ENCODE measurements at places on chromosomes 16 and 17. TPM values are rescaled to one million over a fixed set of nuclear protein-coding genes. Genes with fewer than 3 reads are reported as not detected.
A peak's percentile ranks its signal among the peaks of the same experiment; 100 is the strongest.

DNA sequence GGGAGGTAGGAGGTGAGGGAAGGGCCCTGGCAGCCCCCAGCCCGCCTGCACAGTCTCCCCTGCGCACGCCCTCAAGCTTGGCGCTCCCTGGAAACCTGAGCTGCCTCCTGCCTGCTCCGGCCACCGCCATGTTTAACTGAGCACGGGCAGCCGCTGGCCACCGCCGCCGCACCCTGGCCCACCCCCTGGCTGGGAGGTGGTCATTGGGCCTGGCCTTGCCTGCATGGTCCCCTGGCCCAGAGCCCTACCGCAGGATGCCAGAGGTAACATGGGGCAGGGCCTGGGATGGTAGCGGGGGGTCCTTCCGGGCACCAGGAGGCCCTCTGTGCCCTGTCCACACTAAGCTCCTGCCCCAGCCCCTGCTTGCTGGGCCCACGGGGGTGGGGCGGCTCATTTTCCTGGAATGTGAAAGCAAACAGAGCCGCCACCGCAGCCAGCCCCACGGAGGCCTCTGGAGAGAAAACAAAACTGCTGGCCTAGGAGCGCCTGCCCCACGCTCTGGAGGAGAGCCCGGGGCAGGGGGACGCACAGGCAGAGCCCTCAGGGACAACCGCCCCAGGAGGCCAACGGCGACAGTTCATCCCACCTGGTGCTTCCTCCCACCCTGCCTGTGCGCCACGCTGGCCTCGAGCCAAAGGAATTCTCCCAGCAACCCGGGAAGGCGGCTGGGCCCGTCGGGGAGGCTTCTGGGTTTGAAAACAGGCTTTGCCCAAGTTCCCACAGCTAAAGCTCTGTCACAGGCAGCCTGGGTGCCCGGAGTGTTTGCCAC lies 8.9 kb downstream of the NHERF2 start:
- DNase-seq = peak; percentile 84

ASPA gene
- total RNA-seq = 3.8 TPM

GRCh38 chr17:57397402-57397801 lies 141.1 kb downstream of the MSI2 start:
- no peak for DNase-seq

CMTM1 gene
- total RNA-seq = 0.92 TPM

NKD1 gene
- 0.43 TPM for total RNA-seq

DNA sequence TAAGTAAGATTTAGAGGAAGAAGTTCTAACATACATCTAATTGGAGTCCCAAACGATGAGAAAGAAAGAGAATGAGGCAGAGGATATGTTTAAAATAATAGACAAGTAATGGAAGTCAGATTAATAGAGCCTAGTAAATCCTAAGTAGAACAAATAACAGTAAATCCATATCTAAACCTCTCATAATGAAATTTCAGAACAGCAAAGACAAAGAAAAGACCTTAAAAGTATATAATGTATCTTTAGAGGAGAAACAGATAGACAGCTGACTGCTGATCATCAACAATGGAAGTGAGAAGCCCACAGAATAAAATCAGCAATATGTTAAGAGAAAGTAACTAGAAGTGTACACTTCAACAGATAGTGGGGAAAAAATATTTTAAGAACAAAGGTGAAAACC lies 536.2 kb upstream of the ZFHX3 start:
- DNase-seq = no peak

Data from Right ventricle myocardium inferior (tissue), 1 donor.